Motor neuron (in vitro differentiated cells): ENCODE measurements at places on chromosomes 7 and 10.

DNA sequence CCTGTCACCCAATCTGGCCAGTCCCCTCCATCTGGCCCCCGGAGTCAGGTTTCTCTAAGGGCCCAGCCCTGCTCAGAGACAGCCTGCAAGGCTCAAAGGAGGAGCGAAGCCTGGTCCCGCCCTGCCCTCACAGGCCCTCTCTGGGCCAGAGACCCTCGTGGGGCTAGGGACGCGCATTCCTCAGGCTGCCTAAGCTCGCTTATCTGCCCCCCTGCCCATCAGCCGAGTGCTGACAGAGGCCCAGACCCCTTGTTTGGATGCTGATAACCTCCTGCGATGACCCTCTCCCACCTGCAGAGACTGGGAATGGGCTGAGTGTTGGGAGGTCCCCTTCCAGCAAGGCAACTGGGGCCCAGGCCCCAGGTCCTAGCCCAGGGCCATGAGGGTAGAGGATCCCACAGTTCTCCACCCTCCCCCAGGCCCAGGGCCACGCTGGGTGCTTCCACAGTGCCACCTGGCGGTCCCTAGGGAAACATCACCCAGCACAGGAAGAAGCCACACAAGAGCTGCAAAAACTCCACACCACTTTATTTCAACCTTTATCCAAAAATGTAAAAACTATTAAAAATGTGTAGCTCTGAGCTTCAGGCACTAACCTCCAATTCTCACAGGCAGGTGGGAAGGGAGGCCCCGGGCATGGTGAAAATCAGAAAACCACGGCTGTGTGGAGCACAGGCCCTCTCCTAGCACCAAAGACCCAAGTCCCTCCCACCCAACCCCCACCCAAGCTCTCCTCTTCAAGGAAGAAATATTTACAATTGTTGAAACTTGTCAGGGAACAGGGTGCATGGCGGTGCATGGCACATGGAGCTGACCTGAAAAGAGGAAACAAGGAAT is 2.2 kb downstream of the NPM3 start:
- peak; percentile 22 for ATAC-seq

DNA sequence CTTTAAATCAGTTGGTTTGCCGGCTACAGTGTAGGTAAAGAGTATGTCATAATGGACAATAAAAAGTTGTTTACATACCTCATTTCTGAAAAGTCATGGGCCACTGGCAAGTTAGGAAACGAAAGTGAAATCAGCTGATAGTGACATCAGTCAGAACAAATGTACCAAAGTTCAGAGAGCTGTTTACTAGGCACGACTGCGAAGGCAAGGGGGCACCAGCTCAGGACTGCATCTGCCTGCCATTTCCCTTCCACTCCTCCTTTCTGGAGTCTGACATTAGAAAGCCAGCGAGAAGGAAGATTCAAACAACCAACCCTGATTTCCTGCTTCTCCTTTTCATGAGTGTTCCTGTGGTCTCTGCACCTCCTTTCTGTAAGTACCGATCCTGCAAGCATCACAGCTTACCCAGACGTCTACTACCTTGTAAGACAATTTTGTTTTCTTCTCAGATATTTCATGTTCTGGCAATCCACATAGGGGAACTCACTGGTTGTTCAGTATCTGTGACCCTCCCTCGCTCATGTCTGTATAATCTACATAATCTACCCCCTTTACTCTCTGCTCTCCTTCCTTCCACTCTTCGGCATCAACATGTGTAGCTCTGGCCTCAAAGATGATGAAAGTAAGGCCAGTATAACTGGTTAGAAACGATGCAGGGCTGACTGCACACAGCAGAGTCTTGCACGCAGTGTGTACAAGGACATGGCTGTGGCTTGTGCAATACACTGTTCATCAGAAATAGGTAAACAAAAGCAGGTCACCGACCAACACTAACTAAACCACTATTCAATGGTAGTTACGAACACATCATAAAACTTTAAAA is at the start of gene TMEM140:
TMEM140 (plus strand) TSS at position 174 of the 823 bp plus-strand sequence. CDS start 16,370 bp downstream, outside the sequence.
- no peak for ATAC-seq

- ATAC-seq: no peak
Observed at GRCh38 chr10:113648478-113648877, 15.4 kb downstream of the NRAP start.

DNA sequence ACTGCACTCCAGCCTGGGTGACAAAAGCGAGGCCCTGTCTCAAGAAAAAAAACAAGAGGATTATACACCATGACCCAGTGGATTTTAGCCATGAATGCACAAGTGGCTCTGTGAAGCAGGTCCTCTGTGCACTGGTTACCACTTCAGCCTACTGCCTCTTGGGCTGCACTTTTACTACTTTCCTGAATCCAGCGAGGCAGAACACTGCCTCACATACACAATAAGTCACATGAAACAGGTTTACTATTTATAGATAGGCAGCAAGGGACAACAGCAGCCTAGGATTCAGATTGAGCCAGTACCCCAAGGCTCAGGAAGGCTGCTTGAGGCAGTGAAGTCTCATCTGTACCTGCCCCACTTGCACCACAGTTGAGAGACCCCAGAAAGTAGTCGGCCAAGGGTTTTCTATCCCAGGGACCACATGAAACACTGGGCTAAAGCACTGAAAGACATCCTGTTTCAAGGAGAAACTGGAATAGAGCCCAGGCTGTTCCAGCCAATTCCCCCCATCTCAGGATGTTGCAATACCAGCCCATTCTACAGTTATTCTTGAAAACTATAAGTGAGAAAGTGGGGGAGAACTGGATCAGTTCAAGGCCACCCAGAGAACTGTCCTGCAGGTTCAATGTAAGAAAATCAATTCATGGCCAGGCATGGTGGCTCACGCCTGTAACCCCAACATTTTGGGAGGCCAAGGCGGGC is 10.3 kb upstream of the OGDH start:
- peak; percentile 14 for ATAC-seq

- ATAC-seq: no peak
Observed at GRCh38 chr10:43861966-43862751, 213.5 kb upstream of the ZNF32 start.

DNA sequence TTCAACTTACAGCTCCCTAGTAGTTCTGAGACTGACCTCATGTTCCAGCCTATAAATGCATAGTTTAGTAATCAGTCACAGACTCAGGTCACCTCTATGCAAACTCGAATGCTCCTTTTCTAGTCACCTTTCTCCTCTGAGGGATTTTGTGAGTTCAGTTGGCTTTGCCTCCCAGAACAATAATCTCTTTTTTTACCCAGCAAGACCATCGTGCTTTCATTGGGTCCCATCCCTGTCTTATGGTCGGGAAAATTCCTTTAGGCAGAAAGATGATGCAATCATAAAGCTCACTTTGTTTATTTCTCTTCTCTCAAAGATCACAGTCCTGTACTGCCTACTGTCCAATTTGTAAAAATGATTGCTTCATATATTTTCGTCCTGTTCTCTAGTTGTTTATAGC is 38.4 kb downstream of the TWIST1 start:
- ATAC-seq: no peak

DNA sequence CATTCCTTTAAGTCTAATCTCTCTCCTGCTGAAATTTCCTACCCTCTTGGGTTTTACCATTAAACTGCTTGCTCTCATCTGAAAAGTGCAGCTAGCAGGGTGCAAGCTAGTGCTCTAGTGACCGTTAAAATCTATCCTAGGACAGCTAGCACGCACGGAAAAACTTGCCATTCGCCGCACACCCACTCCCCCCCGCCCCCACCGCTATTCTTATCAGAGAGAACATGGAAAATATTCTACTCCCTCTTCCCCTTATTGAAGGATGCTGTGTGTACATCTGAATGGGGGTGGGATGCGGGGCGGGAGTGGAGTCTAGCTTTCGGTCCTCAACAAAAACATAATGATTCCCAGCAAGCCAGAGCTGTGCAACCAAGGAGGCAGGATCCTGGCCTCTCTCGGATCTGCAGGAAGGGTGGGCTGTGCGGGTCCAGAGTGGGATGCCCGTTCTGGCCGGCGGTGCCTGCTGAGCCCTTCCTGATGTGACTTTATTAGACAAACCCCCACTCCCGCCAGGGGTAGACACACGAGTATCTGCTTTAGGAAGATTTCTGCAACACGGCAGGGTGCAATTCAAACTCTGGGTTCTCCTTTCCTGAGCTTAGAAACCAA is 1.1 kb upstream of the ADRA2A start:
- no peak for ATAC-seq

- ATAC-seq: peak; percentile 90
Observed at GRCh38 chr7:141674702-141675101, 27.3 kb downstream of the DENND11 start.

DNA sequence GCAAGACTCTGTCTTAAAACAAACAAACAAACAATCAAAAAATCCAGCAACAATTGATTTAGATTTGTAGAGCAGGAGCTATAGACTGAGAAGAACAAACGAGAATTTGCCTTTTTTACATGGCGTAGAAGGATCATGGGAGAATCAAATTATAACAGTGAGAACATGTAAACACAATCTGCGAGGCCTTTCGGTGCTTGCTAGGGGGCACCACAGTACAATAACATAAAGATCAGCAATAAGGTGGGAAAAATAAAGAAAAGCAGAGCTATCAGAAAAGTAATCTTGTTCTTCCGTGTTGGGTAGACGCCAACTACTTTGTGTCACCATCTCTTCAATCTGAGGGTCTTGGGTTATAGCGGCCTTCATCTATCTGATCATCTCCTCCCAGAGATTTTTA is 82.2 kb downstream of the NOD1 start:
- ATAC-seq: no peak

DNA sequence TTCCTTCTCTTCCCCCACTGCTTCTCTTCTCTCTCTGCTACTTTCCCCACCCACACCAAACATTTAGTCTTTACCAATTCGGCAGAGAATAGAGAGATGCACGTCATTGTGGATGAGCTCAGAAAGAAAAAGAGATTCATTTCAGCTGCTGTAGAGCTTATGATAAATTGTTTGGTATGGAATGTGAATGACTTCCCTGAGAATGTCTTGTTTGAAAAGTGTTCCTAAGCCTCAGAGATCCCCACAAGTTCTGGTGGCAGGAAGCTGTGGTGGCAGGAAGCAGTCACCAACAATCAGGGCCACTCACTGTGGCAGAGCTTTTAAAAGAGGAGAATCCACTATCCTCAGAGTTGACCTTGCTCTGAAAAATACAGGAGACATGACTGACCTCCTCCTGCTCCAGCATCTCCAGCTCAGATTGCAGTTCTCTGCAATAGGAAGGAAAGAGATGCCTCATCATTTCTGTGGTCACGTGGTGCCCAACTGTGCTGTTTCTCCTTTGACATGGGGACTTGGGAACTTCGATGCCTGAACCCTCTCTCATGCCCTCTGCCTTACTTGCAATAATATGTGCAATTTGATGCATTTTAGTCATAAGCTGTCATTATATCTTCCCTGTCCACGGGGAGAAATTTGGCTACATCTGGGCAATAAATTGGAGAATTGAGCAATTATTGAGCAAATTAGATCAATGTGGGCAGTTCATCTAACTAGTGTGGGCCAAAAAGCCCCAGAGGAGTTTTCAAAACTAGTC is 76.5 kb downstream of the BMPER start:
- no peak for ATAC-seq

DNA sequence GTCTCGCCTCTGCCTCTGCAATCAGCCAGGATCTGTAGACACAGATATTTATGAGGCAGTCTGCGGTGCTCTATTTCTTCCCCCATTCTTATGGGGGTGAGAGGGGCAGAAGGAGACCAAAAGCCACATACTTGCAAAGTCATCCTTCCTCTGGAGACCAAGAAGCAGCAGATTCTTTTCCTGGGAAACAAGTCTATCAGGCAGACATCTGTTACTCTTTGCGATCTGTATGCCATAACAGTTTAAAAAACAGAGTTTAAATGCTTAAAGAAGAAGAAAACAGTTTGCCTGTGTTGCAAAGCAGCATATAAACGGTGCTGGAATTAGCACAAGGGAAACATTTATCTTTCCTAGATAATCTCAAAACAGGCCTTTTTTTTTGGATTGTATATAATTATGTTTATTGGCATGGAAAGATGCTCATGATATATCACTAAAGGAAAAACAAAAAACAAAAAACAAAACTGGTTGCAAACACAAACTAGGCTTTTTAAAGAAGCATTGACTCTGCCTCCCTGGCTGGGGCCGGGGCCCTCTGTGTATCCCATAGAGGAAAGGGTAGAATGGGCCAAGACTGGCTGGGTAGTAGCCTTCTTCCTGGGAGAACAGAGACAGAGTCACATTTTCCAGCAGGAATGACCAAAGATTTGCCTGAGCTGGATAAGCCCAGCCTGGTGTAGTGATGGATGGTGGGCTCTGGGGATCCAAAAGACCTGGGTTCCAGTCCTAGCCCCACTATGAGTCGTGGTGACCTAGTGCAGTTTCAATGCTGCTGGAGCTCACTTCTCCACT is 50.4 kb downstream of the RGS10 start:
- no peak for ATAC-seq

DNA sequence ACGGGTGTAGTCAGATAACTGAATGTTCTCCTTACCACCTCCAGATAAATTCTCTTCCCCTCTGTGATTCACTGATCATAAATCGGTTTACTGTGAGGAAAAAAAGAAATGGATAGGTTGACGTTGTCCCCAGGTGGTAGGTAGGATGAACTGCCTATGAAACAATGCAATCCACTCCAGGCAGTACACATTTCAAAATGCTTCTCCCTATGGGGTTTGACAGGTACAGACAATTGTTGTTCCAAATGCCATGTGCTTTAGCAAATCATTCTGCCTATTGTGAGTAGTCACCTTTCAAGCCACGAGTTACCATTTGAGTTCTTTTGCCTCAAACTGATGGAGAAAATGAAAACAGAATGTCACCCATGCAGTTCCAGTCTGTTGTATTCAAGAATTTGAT is 21.8 kb downstream of the VIM start:
- no peak for ATAC-seq

- no peak for ATAC-seq
Observed at GRCh38 chr7:141444961-141445360, 106.2 kb upstream of the AGK start.

- ATAC-seq: no peak
Observed at GRCh38 chr10:5509236-5509635, 9.9 kb upstream of the CALML5 start.

- no peak for ATAC-seq
Observed at GRCh38 chr10:112446055-112446854, 459 bp downstream of the ZDHHC6 start.

DNA sequence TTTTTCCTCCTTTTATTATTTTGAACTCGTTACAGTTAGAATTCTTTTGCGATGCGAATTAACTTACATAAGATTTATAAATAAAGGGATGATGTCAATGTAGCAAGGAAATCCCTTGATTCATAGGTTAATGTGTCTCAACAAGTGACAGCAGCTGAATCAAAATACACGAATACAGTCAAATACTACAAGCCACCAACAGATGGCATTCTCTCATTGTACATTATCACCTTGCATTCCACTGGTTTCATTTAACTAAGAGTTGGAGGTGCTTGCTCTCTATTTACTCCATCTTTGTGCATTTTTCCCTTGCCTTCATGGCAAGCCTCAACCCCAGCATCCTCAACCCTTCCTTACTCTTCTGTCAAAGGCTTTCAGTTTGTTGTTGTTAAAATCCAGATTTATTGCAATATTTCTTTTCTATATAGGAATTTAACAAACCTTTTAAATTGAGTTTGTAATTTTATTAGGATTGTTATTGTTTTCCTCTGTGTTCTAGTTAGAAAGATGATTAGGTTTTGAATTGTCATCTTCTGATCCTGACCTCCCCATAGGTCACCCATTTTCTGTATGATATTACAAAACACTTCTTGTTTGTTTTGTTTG is 78.3 kb downstream of the SLC25A40 start:
- ATAC-seq: no peak

- ATAC-seq: no peak
Observed at GRCh38 chr7:46839651-46840050, 742.3 kb downstream of the TNS3 start.

- ATAC-seq: no peak
Observed at GRCh38 chr10:86758189-86759072, 2.0 kb downstream of the BMPR1A start.

GRCh38 chr10:2118201-2118600 is 380.9 kb upstream of the ADARB2 start:
- peak; percentile 35 for ATAC-seq
